ENCODE measurements at places on chromosomes 12 and 14.

- DNase-seq, result no peak
These were observed 8.3 kb downstream of the RESF1 start for GRCh38 chr12:31967539-31967938.

DNA sequence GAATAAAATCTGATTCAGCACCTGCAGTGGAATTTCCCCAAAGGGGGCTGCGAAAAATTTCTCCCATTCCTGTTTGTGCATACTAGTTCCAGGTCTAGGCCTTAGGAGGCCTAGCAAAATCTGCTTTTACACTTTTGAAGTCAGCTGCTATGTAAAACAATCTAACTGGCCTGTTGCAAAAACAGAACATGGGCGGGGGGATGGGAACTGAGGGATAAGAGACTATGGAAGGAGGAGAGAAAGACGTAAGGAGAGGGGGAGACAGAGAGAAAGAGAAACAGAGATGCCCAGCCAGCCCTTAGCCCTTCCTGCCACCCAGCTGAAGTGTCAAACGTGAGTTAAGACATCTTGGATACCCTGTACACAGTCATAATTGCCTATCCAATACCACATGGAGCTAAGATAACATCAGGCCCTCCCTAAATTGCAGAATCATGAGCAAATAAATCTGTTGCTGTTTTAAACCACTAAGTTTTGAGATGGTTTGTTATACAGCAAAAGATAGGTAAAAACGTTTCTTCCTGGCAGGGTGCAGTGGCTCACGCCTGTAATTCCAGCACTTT is 45.6 kb downstream of the SPTLC2 start:
- DNase-seq, result no peak

- no peak for DNase-seq
These were observed 14.7 kb upstream of the ENDOU start for GRCh38 chr12:47739979-47740378.

DNA sequence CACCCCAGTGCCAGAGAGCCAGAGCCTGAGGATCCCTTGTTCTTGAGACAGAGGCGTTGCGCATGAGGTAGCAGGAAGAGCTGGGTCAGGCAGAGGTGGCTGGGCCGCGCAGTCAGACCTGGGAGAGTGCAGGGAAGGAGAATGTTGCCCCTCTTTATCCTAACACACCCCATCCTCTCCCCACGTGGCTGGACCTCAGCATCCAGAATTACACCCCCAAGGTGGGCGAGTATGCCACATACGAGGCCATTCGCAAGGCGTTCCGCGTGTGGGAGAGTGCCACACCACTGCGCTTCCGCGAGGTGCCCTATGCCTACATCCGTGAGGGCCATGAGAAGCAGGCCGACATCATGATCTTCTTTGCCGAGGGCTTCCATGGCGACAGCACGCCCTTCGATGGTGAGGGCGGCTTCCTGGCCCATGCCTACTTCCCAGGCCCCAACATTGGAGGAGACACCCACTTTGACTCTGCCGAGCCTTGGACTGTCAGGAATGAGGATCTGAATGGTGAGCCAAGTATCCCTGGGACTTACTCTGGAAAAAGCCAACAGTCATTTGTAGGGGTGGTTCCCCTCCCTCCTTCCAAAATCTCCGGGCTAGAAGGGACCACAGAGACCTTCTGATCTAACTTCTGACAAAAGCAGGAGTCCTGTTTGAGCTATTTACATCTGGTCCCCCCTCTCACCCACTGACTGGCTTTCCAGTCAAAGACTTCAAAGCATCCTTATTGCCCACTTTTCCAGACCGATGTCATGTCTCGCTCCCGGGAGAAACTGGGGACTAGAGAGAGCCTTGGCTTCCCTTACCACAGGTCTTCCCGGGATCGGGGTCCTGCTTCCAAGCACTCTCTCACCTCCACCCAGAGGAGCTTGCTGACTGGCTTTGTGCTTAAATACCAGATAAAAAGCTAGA is 6.1 kb downstream of the MMP14 start:
- no peak for DNase-seq

DNA sequence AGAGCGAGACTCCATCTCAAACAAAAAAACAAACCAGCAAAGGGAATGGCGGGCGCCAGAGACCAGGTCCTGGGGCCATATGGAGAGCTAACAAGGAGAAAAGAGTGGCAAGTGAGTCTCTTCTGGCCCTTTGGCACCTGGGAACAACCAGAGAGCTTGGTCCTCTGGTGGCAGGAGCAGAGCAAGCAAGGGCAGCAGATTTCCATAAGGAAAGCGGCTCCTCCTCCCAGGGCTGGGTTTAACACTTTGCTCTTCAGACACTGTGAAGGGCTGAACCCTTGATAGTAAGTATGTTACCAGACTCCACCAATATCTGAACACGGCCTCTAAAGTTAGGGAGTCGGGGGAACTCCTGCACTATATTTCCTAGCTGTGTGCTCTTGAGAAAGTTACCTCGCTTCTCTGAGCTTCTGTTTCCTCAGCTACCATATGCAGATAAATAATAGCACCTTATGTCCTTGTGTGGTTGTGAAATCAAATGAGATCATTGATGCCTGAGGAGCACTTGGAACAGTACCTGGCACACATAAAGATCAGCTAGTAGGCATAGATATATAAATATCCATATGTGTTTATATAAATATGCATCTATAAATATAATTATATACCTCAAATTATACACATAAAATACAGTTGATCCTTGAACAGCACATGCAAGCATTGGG is 33.4 kb upstream of the PLEKHG6 start:
- DNase-seq, result no peak

GRCh38 chr14:51298895-51299294 is 58.8 kb downstream of the TMX1 start:
- no peak for DNase-seq

- no peak for DNase-seq
These were observed 264.4 kb downstream of the FOXG1 start for GRCh38 chr14:29030970-29031369.

Data from A172 (cell line).